ENCODE measurements at places on chromosomes 7 and 10.
A peak's percentile ranks its signal among the peaks of the same experiment; 100 is the strongest.

GRCh38 chr10:82238291-82238690, 363.3 kb downstream of the NRG3 start:
- no peak for DNase-seq

GRCh38 chr7:79292834-79293233, 160.6 kb downstream of the MAGI2 start:
- DNase-seq: no peak

GRCh38 chr7:101378751-101379174, 16.1 kb downstream of the COL26A1 start:
- no peak for DNase-seq

GRCh38 chr10:73506491-73506890, 10.7 kb upstream of the PPP3CB start:
- no peak for DNase-seq

- no peak for DNase-seq
Measured at GRCh38 chr7:105269397-105269796, 119.3 kb downstream of the SRPK2 start.

DNA sequence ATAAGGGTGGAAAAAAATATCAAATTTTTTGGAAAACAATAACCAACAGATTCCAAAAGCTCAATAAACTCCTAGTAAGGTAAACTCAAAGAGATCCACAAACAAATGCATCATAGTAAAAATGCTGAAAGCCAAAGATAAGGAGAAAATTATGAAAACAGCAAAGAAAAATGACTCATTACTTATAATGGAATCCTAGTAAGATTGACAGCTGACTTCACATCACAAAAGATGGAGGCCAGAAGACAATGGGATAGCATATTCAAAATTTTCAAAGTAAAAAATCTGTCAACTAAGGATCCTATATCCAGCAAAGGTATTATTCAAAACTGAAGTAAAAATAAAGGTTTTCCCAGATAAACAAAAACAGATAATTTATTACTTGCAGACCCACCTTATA, 183.4 kb upstream of the VIPR2 start:
- DNase-seq: no peak

GRCh38 chr7:78020874-78021249, 222.3 kb downstream of the PHTF2 start:
- DNase-seq: no peak

DNA sequence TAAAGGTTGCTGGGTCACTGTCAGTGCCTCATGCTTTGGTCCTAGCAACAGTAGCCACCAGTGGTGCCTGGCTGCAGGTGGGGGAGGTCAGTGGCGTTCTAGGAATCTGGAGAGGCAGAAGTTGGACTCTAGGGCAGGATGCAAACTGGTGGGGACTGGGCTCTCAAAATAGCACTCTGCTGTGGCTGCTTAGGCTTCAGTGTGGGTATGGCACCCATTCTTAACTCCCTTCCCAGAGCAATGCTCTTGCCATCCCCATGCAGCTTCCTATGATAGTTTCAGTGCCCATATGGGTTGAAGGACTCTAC, 330.8 kb downstream of the PCDH15 start:
- DNase-seq: no peak

GRCh38 chr7:100444311-100445278, 8.3 kb upstream of the PPP1R35 start:
- no peak for DNase-seq

DNA sequence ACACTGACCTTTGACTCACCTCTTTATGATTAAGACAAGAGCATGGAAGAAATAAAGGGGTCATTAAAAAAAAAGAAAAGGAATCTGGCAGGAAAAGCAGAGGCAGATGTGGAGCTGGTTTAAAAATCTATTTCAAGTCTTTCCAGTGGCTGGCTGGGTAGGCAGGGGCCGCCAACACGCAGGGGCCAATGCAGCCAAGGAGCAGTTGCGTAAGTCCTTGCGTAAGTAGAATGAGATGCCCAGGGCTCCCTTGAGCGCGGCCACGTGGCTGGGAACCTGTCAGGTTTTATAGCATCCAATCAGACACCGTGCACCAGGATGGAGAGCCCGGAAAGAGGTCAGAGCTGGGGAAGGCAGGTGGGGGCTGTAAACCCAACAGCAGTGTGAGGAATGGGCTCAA, 123.8 kb upstream of the INSYN2A start:
- no peak for DNase-seq

DNA sequence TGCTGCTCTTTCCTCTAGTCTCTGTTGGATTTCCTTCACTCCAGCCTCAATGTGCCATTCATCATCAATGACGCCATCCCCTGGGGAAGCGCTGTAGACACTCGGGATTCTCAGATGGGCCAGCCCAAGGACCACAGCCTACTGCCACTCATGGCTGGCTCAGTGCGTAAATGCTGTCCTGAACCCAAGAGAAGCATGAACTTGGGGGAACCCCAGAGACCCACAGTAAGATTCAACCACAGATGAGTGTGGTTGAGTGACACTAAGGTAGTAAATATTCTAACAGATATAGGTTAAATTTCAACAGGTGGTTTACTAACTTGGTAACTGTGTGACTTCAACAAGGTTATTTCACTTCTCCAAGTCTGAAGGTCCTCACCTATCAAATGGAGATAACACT, 304.1 kb downstream of the GRM8 start:
- no peak for DNase-seq

GRCh38 chr7:47807756-47808155, 140.5 kb downstream of the PKD1L1 start:
- DNase-seq: no peak

DNA sequence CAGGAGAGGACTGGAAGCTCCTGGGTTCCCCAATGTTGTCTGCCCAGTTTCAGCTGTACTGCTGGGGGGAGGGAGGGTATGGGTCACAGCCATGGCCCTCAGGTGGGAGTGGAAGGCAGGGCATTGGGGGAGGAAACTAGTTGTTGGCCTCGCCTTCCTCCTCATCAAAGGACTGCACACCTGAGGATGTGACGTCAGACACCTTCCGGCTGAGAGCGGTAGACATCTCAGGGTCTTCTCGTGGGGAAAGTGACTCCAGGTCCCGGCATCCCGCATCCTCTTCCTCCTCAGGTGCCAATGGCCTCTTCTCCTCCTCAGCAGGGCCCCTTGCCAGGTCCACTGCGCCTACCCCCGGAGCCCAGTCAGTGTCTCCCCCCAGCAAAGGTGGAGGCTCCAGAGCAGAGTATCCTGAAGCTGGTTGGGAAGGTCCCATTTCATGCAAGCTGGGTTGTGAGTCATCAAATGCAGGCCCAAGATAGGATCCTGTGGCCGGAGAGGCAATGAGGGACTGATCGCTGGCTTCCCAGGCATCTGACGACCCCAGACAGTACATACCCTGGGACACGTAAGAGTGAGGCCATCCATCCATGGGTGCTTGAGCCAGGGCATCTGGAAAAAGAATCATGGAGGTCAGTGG, 6.0 kb downstream of the FAM131B start:
- DNase-seq: no peak

DNA sequence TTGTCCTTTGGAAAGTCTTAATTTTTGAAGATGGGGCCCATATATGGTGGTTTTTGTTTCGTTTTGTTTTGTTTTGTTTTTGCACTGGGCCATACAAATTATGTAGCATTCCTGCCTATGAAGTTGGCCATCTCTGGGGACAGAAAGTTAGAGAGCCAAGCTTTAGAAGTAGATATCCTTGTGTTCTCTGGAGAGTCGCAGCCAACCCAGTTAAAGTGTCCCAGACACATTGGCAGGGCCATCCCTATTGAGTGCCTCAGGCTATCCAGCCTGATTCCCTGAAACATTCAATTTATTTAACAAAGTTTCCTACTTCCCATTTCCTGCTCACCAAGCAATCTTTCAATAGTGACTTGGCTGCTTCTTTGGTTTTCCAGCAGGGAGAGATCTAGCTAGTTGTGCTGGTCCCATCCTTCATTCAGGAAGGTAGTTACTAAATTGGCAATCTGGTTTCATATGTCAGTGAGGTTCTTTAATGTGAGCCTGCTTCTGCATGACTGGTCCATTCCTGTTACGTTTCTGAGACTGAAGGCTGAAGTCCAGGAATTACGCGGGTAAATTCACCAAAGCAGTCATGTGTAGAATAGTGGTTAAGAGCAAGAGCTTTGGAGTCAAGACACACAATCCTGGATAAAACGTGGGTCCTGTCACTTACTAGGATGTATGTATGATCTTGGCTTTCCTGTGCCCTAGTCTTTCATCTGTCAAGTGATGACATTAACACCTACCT, 49.3 kb upstream of the HBP1 start:
- peak; percentile 70 for DNase-seq

DNA sequence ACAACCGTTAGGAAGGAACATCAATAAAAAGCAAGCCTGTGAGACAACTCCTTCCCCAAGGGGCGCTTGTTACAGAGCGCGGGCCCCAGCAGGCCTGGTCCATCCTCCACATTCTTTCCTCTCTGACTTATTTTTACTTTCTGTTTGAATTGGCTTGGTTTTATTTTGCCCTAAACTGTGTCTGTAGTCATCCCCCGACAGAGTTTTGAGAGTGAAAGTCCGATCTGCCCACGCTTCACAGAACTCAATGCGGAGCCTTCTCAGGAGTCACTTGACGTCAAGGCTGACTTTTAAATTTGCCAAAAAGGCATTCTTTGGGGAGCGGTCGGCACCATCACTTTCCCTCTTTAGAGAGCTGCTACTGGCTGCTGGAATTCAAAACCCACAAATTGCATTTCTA, 150.1 kb upstream of the KLF6 start:
- DNase-seq: no peak

GRCh38 chr10:117762819-117763172, 220.2 kb downstream of the EMX2 start:
- DNase-seq: no peak

GRCh38 chr7:140635345-140635744, 5.3 kb downstream of the DENND2A start:
- DNase-seq: no peak

- no peak for DNase-seq
Measured at GRCh38 chr7:137231167-137231566, 112.4 kb downstream of the PTN start.

DNA sequence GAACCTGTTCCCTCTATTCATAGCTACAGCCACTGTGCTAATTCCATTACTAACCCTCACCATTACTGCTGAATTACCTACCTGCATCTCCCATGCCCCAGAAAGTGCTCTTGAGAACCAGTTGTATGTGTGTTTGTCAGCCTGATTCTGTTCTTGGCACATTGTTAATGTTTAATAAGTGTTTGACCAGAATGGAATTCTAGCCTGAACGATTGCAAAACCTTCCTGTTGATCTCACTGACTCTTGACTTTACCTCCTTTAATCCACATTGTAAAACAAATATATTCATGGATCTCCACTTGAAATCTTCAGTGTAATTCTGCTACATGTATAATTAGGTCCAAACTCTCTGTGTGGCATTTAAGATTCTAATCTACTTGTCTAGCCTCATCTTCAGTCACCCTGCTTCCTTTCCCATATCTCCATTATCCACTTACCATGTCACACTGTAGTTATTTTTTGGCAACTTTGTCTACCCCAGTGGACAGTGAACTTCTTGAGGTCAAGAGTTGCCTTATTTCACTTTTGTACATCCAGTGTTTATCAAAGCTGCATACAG, 4.9 kb downstream of the ZNF277 start:
- peak; percentile 90 for DNase-seq

DNA sequence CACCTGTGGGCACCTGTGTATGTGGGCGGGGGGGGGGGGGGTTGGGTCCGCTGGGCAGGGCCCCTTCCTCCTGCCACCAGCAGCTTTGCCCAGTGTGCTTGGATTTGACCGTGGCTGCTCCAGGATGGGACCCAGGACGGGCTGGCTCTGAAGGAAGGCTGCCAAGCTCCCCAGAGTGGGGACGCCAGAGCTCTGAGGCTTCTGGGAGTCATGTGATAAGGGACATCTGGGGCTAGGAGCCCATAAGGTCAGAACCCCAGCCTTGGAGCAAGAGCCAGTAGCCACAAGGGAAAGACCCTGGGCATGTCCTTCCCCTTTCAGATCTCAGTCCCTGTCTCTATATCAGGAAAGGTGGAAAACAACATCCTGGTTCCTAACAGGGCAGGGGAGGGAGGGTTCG, 21.8 kb upstream of the AMZ1 start:
- no peak for DNase-seq

All from ACHN (cell line).